ENCODE measurements at places on chromosomes 3 and 15. TPM values are rescaled to one million over a fixed set of nuclear protein-coding genes. Genes with fewer than 3 reads are reported as not detected.

DNA sequence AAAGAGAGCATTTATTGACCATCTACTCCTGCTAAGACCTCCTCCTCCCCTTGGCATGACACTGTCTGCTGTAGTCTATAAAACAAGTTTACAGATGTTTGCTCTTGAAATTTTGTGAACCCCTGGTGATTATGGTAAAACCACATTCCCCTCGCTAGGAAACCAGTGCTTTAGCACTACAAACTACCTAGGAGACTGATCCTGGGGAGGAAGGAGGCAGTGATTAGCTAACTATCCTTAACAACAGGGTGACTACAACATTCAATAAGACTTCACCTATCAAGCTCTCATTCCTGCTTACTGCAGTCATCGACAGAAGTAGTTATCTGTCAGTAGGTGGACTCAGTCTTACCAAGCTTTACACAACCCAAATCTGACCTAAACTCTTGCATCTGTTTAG is 371.3 kb downstream of the TUSC7 start:
- H3K27me3 ChIP-seq = no peaks in the 10 kb centered on the region
- H3K4me1 ChIP-seq = no peaks in the 10 kb centered on the region
- H3K36me3 ChIP-seq = no peaks in the 10 kb centered on the region
- no peak overlapping the region for H3K4me3 ChIP-seq
- no peak for ATAC-seq

DNA sequence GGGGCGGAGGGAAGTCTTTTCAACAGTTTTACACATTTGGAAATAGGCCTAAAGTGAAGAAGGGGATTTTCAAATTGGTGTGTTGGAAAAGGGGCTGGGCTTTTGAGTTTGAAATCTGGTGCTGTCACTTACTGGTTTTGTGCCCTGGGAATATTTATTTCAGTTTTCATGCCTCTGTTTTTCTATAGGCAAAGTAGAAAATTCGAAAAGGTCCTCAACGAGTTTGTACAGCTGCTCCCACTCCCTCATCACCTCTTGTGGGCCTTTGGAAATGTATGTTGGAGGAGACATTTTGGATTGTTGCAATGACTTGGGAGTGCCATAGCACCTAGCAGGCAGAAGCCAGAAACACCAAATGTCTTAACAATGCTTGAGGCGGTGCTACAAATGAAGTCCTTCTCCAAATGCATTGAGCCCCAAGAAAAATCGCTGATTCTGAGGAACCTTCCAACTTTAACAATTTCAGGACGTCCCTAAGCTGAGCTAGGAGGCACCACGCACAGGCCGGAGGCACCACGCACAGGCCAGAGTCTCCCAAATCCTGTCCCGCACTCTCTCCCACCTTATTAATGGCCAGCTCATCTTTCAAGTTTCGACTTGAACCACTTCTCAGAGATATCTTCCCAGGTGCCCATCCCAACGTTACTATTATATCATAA is 639 bp upstream of the POLR2M start:
- H3K36me3 ChIP-seq = peaks cover 19% of the 10 kb centered on the region
- peak overlapping the region; percentile 97 for H3K27ac ChIP-seq
- peak overlapping the region; percentile 80 for H3K4me3 ChIP-seq
- peak; percentile 2 for ATAC-seq
- H3K27me3 ChIP-seq = no peaks in the 10 kb centered on the region

The A4GNT gene
- not detected for total RNA-seq

DNA sequence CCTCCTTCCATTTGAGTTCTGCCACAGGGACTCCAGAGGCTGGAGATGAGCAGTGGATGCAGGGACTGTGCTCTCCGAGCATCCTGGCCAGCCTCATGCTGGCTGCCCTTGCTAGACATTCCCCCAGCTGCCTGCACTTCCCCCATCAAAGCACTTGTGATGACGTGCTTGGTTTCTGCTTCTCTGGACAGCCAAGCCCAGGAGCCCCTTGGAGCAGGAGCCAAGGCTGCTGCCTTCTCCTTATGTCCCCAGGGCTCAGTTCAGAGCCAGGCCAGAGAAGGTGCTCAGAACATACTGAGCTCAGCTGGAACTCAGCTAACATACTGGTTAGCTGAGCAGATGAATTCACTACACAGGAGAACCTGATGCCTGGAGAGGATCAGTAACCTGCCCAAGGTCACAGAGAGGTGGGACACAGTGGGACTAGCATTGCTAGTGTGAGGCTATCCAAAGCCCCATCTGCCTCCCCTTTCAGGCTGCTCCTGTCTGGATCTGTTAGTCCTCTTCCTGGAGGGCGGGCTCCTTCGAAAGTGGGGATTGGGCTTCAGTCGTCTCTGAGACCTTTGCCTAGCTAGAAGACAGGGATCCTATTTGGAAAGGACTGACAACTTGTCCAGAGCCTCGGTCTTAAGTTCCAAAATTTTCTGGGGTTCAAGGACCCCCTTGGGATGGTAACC is 4.3 kb downstream of the PCBP4 start:
- no peak overlapping the region for H3K4me3 ChIP-seq
- H3K27ac ChIP-seq = no peak overlapping the region
- no peaks in the 10 kb centered on the region for H3K27me3 ChIP-seq

The TRIM42 gene
- total RNA-seq = not detected

DNA sequence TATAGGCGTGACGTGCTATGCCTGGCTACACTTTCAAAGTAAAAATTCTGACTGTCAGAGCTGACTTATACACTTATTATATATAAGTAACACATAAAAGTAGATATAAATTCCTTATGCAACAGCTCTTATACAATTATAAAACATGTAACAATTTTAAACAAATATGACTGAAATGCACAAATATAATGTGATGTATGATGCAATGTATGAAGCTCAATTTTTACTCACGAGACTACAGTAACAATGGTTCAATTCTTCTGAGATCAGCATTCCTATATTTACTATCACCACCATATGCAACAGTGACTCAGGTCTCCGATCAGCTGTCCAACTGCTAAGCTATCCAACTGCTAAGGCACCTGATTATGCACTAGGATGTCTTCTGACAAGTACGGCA is 8.2 kb downstream of the BNIP2 start:
- no peak for ATAC-seq
- peaks cover 3% of the 10 kb centered on the region for H3K36me3 ChIP-seq
- no peak overlapping the region for H3K4me3 ChIP-seq
- H3K27ac ChIP-seq = no peak overlapping the region
- peaks cover 24% of the 10 kb centered on the region for H3K4me1 ChIP-seq
- H3K27me3 ChIP-seq = no peaks in the 10 kb centered on the region

GRCh38 chr15:62749036-62749815 is 293.3 kb upstream of the TPM1 start:
- ATAC-seq = no peak
- H3K4me1 ChIP-seq = no peaks in the 10 kb centered on the region
- H3K27me3 ChIP-seq = no peaks in the 10 kb centered on the region

DNA sequence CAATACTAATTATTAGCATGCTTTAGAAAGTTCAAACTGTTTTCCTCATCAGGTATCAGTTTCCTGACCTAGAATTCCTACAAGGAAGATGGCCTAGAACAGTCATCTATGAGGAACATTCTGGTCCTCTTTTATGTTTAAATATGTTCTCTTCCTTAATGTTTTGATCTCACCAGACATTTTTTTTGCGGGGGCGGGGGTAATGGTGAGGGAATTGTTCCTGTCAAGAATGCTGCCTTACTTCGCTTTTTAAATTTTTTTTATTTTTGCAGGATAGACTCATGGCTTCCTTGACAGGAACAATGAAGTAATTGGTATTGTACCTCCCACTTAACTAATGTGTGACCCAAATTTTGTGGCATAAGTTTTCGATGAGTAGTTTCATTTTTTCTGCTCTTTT is 44.3 kb upstream of the NANOGP8 start:
- H3K27me3 ChIP-seq = no peaks in the 10 kb centered on the region
- H3K4me3 ChIP-seq = no peak overlapping the region
- H3K27ac ChIP-seq = no peak overlapping the region
- no peak for ATAC-seq

- H3K27me3 ChIP-seq = no peaks in the 10 kb centered on the region
- ATAC-seq = no peak
- no peak overlapping the region for H3K27ac ChIP-seq
Observed at GRCh38 chr3:150521463-150521862, 24.8 kb downstream of the SERP1 start.

All from gastroesophageal sphincter (tissue), 4 donors.